ENCODE measurements at places on chromosomes 12 and 14.

DNA sequence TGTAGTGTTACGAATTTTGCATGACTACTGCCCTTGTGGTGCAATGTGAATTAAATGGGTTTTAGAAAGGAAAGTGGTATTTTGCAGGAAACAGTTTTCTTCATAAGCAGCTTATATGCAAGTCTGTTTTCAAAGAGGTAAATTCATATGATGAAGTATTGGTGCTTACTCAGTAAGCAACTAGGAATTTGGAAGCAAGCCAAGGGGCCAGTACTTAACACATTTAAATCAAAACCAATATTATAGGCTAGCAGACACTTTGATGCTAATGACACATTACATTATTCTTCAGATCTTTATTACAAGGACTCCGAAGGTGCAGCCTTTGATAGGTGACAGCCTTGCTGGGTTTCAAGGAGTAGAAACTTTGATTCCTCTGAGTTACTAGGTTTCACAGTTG, 23.1 kb downstream of the MGAT4C start:
- peak; percentile 94 for DNase-seq

DNA sequence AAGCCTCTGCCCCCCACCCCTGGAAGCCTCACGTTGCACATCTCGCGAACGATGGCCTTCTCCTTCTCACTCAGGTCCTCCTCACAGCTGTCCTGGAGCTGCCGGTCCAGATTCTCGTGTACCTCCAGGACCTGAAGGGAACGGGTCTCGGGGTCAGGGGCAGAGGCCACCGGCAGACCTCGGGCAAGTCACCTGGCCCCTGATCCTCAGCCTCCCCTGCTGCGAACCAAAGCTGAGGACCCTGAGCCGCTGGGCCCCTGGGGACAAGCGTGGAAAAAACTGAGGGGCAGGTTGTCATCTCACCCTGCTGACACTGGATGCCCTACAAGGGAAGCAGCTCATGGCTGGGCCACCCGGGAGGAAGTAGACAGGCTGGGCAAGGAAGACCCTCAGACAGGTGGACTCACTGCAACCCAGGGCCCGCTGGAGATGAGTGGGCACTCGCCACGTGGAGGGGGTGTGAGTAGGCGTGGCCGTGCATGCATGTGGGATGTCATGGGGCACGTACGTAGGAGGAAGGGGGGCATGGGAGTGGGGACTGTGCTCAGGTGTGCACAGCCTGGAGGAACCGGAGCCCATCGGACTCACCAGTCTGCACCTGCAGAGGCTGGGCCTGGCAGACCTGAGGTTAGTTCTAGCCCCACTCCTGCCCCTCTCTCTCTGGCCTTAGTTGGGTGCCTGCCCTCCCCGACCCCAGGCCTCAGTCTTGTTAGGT, 35.1 kb downstream of the CCNK start:
- DNase-seq = no peak

DNA sequence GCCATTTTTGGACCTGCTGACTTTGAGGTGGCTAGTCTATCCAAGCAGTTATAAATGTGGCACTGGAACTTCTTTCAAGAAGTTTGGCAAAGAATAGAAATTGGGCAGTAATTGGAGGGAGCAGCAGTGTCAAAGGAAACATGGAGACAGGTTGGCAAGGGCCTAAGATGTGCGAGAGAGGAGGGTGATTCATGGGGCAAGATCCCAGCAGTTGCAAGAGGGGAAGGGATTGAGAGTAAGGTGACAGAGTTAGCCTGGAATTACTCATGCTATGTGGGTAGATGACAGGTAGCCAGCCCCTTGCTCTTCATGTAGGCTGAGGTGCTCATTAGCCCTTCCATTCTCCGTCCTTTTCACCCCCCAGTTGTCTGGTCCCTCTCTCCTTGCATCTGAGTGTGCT, 42.2 kb downstream of the FBXL14 start:
- DNase-seq = no peak

DNA sequence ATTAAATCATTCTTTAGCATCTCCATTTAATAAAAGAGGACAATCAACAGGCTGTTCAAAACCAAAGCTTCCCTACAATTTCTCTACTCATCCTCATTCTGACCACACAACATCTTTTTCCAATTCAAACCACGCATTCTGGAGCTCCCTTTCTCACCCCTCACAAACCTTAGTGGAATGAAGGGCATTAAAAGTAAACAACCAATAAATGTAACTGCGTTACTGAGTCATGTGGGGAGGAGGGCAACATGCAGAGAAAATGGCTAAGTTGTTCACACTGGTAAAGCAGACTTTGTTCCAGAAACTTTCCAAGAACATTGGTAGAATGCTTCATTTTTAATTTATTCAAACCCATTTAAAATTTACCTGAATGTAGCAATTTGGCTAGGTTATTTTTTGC, 19.6 kb downstream of the SOX5 start:
- DNase-seq = no peak

- DNase-seq = no peak
These were observed 1363.7 kb upstream of the TMEM132C start for GRCh38 chr12:126903027-126903876.

GRCh38 chr12:106022568-106023012, 116.2 kb downstream of the NUAK1 start:
- no peak for DNase-seq

- no peak for DNase-seq
These were observed 900.9 kb downstream of the FLRT2 start for GRCh38 chr14:86430853-86431252.

DNA sequence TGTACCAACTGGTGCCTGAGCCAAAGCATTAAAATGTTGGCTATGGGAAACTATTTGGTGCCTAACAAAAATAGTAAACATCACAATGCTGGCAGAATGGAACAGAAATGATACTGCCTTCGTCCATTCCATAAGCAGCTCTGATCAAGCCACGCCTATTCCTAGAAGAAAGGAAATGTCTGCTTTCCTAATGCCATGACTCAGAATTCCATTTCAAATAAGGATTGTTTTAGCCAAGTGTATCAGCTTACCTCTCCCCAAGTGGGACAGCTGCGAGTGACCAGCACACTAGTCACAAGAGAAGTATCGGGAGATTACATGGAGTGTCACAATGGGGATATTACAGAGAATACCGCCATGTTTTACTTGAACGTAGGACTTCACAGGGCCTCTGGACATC, 38.7 kb downstream of the GLT8D2 start:
- DNase-seq = no peak

DNA sequence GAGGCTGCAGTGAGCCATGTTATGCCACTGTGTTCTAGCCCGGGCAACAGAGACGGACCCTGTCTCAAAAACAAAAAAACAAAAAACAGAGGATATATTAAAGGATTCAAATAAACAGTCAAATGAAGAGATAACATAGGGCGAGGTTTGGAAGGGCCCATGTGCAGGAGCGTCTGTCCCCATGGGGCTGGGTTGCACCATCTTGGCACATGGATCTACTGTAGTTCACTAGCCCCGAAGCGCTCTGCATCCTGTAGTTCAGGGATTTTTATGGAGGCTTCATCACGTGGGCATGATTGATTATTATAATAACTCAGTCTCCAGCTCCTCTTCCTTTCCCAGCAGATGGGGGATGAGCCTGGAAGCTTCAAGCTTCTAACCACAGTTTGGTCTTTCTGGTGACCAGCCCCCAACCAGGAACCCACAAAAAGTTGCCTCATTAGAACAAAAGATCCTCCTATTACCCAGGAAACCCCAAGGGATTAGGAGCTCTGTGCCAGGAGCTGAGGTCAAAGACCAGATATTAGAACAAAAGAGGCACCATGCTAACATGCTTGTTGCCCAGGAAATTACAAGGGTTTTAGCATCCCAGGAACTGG, 59.9 kb downstream of the HCAR2 start:
- no peak for DNase-seq

DNA sequence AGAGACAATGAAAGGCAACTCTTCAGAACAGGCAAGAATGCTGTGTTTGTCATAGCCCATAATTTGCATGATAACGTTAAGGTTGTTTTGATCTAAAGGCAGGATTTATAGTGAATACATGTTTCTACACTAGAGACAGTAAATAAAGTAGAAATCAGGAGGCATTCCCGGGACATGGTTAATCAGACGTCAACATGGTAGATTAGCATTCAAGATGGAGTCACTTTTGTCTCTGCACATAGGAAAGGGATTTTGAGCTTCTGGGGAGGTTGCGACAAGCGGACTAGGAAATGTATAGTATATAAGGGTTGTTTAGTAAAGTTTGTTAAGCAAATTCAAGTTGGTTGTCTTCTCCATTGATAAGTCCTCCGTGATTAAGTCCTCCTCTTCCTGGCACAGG, 2.8 kb upstream of the RNASE1 start:
- no peak for DNase-seq

- peak; percentile 69 for DNase-seq
These were observed 45.8 kb downstream of the CCER1 start for GRCh38 chr12:90909069-90909770.

DNA sequence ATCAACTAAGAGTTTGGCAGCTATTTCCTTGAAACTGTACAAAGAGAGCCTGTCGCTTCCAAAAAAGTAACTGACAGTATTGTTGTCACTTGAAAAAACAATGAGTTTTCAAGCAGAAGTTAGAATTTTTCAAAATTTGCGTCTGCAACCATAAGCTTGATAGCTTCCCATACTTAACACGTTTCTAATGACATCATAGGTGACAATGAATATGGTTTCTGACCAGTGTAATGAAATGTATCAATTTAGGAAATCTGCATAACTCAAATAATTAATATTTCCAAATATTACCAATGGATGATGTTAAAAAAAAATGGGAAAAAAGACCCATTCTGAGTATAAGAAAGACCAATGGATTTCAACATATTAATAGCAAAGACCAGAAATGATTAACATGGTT, 165.4 kb upstream of the CRY1 start:
- no peak for DNase-seq

DNA sequence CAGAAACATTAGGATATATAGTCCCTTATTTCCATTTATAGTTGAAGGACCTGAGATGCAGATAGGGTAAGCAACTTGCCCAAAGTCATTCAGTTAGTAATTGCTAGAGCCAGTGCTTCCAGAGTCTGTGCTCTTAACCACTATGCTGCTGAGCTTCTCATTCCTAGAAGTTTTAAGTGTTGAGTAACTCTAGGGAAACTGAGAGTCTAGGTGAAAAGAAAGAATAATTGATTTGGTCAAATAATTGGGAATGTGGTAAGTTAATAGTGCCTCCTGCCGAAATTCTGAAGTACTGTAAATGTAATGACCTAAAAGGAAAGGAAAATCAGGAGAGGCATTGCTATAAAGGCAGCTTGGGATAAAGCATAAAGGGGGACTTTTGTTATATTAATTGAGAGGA, 14.1 kb downstream of the PYROXD1 start:
- DNase-seq = no peak

DNA sequence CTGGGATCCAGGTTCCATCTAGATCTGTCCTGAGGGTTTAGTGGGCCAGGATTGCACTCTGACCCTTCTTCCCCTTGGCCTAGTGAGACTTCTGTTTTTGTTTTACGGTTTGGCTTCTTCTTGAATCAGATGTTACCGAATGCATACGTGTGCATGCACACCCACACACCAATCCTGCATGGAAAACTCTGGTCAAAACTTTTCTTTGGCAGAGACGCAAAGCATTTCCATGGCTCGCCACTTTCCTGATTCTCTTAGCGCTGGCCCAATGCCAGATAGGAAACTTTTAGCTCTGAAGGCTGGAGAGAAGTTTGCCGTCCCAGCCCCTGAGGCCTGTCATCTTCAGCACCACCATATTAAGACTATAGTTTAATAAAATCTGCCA, 67.4 kb upstream of the ACTN1 start:
- DNase-seq = no peak

DNA sequence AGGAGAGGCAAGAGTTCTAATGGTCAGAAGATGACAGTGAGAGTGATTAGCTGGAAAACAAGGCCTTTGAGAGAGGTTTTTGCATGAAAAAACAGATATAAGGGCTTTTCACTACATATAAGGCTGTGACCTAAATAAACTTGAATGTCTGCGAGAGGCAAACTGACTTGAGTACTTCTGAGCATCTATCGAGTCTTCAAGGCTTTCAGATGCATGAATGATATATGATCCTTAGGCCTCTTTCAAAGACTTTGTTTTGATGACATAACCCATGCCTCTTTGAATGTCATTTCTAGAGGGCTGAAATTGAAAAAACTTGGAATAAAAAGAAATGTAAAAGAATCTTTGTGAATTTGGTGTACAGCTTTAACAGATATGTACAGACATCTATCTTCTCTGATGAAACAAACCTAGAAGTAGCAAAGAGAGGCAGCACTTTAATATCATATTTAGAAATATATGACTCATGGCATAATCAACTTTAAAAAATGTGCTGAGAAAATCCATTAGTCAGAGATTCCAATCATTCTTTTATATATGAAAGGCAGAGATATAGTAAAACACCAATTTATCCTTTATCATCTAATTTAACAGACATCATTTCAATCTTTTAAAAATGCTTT, 72.6 kb downstream of the PPM1H start:
- no peak for DNase-seq

- DNase-seq = peak; percentile 95
These were observed 47.1 kb upstream of the KICS2 start for GRCh38 chr12:64269161-64269560.

DNA sequence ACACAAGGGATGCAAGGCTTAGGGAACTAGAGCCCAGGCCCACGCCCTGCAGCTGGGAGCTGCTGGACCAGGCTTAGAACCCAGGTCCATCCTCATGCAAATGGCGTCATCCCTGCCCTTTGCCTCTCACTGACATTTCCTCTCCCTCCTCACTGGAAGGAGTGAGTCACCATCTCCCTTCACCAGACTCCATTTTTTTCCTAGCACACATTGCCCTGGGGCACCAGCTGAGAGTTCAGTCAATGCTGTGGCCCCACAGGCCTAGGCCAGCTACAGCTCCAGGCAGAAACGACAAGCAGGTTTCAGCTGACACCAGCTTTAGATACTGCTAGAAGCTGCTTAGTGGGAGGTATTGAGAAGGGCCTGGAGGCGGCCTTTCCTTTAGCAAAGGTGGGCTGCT, 98.9 kb downstream of the RIMBP2 start:
- DNase-seq = no peak

DNA sequence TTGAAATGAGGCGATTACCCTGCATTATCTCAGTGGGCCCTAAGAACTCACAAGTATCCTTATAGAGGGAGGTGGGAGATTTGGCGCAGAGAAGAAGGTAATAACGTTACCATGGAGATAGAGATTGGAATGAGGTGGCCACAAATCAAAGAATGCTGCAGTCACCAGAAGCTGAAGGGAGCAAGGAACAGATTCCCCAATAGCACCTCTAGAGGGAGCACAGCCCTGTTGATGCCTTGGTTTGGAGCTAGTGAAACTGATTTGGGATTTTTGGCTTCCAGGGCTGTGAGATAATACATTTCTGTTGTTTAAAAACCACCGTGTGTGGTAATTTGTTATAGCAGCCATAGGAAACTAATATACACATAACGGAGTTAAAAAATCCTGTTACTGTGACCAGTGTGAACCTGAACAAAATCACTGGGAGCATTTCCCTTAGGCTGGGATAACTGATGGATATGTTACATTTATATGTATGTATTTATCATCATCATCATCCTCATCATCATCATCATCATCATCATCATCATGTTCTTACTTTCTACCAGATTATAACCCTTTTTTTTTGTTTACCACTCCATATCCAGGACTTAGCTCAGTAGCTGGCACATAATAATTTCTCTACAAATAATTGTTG, 100.3 kb downstream of the LIN7A start:
- peak; percentile 53 for DNase-seq

Data from NCI-H1417 (cell line).